Right lobe of liver (tissue), 6 donors: ENCODE measurements at places on chromosomes 3 and 15. TPM values are rescaled to one million over a fixed set of nuclear protein-coding genes. Genes with fewer than 3 reads are reported as not detected.

DNA sequence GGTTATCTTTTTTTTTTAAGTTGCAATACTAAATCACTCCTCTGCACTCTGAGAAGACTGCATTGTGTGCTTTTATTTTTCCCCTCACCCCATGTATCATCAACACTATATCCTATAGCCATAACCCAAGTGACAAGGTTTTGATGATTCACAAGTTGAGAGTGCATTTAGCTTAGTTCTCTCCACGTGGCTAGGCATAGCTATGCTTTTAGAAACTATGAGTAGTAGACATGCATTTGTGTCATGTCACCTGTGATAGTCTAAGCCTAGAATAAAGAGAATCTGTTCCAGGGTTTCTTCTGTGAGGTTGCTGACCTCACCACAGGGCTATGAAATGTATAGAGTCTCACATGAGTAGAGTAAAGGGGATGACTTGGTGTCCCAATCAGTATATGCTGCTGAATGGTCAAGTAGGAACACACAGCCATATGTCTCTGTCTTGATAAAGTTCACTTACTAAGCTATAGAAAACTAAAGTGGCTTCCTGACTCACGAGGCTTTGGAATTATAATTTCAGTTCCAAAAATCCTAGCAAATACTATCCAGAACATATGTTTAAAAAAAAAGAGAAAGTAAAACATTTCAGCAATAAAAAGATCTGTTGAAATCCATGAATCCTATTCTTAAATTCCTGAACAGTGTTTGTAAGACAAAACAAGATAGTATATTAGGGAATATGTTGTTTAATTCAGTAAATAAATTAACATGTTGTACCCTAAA is 206.3 kb downstream of the LSAMP start:
- H3K4me3 ChIP-seq = no peak overlapping the region
- H3K4me1 ChIP-seq = no peaks in the 10 kb centered on the region
- no peaks in the 10 kb centered on the region for H3K27me3 ChIP-seq
- DNase-seq = no peak
- H3K27ac ChIP-seq = no peak overlapping the region
- no peaks in the 10 kb centered on the region for H3K36me3 ChIP-seq

GRCh38 chr15:81222007-81222406 is 25.3 kb downstream of the IL16 start:
- no peak overlapping the region for H3K4me3 ChIP-seq
- no peak for DNase-seq
- H3K4me1 ChIP-seq = no peaks in the 10 kb centered on the region
- no peaks in the 10 kb centered on the region for H3K36me3 ChIP-seq

GRCh38 chr3:14323401-14324223 is 78.8 kb upstream of the SLC6A6 start:
- H3K27me3 ChIP-seq = no peaks in the 10 kb centered on the region
- DNase-seq = no peak
- H3K4me1 ChIP-seq = no peaks in the 10 kb centered on the region
- no peaks in the 10 kb centered on the region for H3K36me3 ChIP-seq

DNA sequence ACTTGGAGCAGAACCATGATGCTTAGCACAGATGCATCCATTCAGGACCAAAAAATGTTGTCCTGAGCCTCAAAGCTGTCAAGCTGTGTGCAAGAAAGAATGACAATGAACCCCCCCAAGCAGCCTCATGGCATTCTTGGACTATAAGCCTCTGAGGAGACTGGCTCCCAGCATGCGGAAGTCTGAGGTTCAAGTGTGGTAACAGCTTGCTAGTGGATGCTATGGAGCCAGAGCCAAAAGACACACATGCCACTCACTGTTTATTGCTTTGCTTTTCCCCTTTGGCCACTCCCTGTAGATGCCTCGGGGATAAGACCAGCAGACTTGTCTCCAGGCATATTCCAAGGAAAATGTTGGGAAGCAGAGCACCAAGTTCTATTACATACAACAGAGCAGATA is 38.2 kb upstream of the SNRK start:
- no peak overlapping the region for H3K27ac ChIP-seq
- no peaks in the 10 kb centered on the region for H3K4me1 ChIP-seq
- no peak for DNase-seq
- H3K36me3 ChIP-seq = no peaks in the 10 kb centered on the region
- H3K4me3 ChIP-seq = no peak overlapping the region
- H3K27me3 ChIP-seq = no peaks in the 10 kb centered on the region

DNA sequence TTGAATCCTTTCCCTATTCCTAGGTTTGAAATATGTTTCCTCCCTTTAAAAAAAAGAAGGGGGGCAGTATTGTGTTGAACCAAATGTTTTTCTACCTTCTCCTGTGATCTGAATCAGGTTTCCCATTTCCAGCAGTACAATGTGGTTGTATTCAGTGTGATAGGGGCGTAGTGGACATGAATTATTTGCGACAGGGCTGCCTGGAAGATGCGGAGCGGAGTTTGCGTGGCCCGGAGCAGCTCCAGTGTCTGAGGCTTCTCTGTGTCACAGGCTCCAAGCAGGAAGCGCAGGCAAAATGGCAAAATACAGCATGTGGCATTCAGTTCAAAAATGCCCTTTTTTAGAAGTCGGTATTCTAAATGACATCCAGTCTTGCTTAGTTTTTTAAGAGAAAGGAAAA is 154.4 kb downstream of the PGPEP1L start:
- peak; percentile 73 for DNase-seq
- no peaks in the 10 kb centered on the region for H3K4me1 ChIP-seq
- peak overlapping the region; percentile 81 for H3K27ac ChIP-seq
- peak overlapping the region; percentile 50 for H3K4me3 ChIP-seq
- no peaks in the 10 kb centered on the region for H3K36me3 ChIP-seq

GRCh38 chr3:121956363-121956762 is 62.2 kb downstream of the SLC15A2 start:
- H3K36me3 ChIP-seq = no peaks in the 10 kb centered on the region
- H3K4me3 ChIP-seq = no peak overlapping the region
- no peaks in the 10 kb centered on the region for H3K4me1 ChIP-seq

GRCh38 chr3:166071831-166072230 is 234.6 kb upstream of the BCHE start:
- no peaks in the 10 kb centered on the region for H3K4me1 ChIP-seq
- H3K4me3 ChIP-seq = no peak overlapping the region
- no peak overlapping the region for H3K27ac ChIP-seq
- H3K36me3 ChIP-seq = no peaks in the 10 kb centered on the region
- DNase-seq = no peak

DNA sequence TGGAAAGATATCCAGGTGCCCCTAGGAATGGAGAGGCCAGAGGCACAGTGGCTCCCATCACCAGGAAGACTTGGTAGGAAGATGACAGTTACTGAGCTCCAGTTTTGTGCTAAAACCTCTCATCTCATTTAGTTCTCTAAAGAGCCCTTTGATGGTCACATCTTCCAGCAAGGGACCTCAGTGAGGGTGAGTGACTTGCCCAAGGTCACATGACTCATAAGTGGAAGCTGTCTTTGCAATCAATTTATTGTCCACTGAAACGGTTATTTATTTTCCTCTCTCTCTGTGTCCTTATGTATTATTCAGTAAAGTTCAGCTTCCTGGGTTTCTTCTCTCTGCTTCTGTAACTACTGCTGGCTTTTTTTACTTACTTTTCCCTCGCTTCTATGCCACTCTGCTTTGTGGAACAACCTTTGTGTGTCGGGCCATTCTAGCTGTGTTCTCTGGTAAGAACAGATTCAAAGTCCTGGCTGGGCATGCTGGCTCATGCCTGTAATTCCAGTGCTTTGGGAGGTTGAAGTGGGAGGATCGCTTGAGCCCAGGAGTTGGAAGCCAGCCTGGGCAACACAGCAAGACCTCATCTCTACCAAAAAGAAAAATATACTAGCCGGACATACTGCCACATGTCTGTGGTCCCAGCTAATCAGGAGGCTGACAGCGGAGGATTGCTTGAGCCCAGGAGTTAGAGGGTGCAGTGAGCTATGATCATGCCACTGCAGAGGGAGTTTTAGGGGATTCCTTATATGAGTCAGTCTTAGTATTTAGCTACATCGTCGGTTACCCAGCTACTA is 55.9 kb downstream of the PDIA5 start:
- no peaks in the 10 kb centered on the region for H3K27me3 ChIP-seq
- DNase-seq = no peak
- peaks cover 4% of the 10 kb centered on the region for H3K36me3 ChIP-seq
- no peak overlapping the region for H3K27ac ChIP-seq
- no peak overlapping the region for H3K4me3 ChIP-seq
- H3K4me1 ChIP-seq = no peaks in the 10 kb centered on the region

- no peaks in the 10 kb centered on the region for H3K27me3 ChIP-seq
- no peak for DNase-seq
- H3K4me1 ChIP-seq = no peaks in the 10 kb centered on the region
- peak overlapping the region; percentile 93 for H3K27ac ChIP-seq
Observed at GRCh38 chr3:42876401-42876800, 722 bp upstream of the CYP8B1 start.

GRCh38 chr3:66164155-66164554 is 56.6 kb upstream of the SLC25A26 start:
- H3K27ac ChIP-seq = no peak overlapping the region
- DNase-seq = no peak
- no peak overlapping the region for H3K4me3 ChIP-seq
- no peaks in the 10 kb centered on the region for H3K4me1 ChIP-seq

GOLGA6L4 gene
- 1.1 TPM for total RNA-seq

GOLGA6L10 gene
- total RNA-seq = 0.93 TPM

DENND4A gene
- total RNA-seq = 25.4 TPM
